Colonic mucosa (tissue), 4 donors: ENCODE measurements at places on chromosomes 11 and 22. TPM values are rescaled to one million over a fixed set of nuclear protein-coding genes. Genes with fewer than 3 reads are reported as not detected.

HTR3A gene
- not detected for total RNA-seq

SLC22A8 gene
- not detected for total RNA-seq

GRCh38 chr22:48265000-48265625 is 1502.7 kb downstream of the TBC1D22A start:
- no peak overlapping the region for H3K4me3 ChIP-seq
- H3K27me3 ChIP-seq: no peaks in the 10 kb centered on the region
- DNase-seq: no peak

- no peak for DNase-seq
- H3K4me1 ChIP-seq: no peaks in the 10 kb centered on the region
Measured at GRCh38 chr11:120102864-120103122, 35.1 kb downstream of the TRIM29 start.

DNA sequence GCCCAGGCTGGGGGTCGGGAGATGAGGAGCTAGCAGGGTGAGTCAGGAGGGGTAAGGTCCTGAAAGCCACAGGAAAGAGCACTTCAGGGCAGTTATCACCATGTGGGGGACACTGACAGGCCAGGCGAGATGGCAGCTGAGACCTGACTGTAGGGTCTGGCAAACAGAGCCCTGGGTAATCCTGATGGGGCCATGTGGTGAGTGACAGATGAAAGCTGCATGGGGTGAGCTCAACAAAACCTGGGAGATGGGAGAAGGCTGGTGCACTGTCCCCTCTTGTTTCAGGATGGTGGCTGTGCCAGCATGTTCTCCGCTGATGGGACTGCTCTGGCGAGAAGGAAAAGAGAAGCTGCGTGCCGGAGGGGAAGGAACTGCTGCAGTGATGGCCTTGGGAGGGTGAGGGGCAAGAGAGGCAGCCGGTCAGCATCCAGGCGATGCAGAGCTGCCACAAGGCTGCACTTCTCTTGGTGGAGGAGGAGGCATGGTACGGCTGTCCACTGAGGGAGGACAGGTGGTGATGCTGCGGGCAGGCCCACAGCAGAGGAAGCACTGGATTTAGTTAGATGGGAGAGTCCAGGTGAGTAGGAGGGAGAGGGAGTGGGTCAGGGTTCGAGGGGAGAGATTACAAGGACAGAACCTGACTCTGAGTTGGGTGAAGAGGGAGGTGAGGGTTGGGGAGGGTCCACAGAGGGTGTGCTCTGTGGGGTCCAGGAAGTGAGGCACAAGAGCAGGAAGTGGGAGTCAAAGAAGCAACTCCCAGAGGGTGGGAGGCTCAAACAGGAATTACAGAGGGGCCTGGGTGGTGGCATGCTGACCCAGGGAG is 3.8 kb downstream of the TOP3B start:
- no peak overlapping the region for H3K4me3 ChIP-seq
- no peaks in the 10 kb centered on the region for H3K27me3 ChIP-seq
- H3K36me3 ChIP-seq: no peaks in the 10 kb centered on the region
- peaks cover 8% of the 10 kb centered on the region for H3K4me1 ChIP-seq
- H3K27ac ChIP-seq: no peak overlapping the region

DNA sequence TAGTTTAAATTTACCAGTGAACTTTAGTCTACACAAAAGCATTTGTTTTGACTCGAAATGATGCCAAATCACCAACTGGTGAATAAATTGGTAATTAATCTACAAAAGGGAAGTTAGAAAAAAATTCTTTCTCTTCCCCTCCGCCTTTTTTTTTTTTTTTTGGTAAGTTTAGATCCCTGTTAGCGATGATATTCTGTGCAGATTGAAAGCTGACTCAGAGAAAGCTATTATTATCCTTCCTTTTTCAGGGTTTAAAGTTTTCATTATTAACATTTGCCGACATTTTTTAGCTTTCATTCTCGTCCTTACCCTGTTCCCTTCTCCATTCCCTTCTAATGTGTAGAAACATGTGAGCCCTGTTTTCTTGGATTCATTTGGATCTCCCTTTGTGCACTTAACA is 16.8 kb upstream of the NUP160 start:
- H3K36me3 ChIP-seq: no peaks in the 10 kb centered on the region
- no peak overlapping the region for H3K4me3 ChIP-seq
- no peak overlapping the region for H3K27ac ChIP-seq
- DNase-seq: no peak
- no peaks in the 10 kb centered on the region for H3K4me1 ChIP-seq
- H3K27me3 ChIP-seq: no peaks in the 10 kb centered on the region

GRCh38 chr22:46869831-46870441 is 107.5 kb downstream of the TBC1D22A start:
- no peak for DNase-seq
